Neural progenitor cell (in vitro differentiated cells): ENCODE measurements at places on chromosomes 1 and 21.

DNA sequence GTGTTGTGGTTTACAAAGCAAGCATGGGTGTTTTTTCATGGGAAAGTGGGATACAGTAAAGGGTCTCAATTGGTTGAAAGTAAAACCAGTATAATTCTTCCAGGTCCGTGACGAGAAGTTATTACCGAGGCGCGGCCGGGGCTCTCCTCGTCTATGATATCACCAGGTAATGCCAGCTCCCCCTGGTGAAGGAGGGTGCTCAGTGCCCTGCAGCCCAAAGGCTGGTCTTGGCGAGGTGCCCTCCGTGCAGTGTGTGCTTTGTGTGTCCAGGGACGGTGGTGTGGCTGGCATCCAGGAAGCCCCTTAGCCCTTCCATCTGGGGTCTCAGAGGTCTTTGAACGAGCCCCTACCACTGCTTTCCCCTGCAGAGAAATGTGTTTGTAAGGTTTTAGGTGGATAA lies 24.8 kb downstream of the RAB4A start:
- DNase-seq, result no peak

GRCh38 chr1:94321662-94322061 lies 84.3 kb upstream of the ARHGAP29 start:
- no peak for DNase-seq

DNA sequence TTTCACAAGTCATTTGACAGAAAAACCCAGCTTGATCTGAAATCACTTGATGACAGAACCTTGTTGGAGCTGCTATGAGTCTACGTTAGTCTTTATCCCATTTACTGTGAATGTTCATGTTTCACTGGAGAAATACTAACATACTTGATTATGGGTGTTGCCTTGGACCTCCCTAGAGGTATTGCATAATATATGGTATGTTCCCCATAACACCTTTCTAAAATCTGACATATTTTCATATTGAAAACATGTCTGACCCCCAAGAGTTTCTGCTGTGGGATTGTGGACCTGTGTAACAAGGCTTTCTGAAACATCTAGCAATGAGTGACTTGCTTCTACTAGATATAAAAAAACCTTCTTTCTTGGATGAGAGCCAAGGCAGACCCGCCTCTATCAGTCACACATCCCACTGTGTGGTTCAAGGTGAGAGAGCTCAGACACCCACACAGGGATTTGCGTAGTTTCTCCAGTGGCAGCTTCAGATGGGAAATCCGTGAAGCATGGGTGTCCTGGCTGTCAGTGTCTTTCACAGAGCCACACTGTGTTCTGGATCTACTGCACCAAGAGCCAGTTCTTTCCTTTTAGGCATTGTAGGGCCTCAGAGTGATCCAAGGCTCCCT lies 4.6 kb downstream of the NENF start:
- DNase-seq, result no peak

GRCh38 chr1:95927061-95927460 lies 693.1 kb downstream of the RWDD3 start:
- DNase-seq, result no peak

GRCh38 chr1:64502083-64502482 lies 32.2 kb downstream of the CACHD1 start:
- DNase-seq, result no peak

DNA sequence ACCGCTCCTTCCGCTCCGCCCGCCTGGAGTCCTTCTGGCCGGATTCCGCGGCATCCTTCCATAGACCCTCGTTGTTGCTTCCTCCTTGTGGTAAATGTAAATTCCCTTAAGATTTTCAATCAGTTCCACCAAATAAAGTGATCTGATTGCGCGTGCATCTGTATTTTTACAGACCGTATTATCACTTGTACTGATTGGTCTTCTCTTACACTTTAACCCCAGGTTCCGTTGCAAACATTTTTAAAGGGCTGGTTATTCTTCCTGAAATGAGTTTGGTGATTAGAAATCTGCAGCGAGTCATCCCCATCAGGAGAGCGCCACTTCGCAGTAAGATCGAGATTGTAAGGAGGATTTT lies 483 bp downstream of the YBEY start:
- peak; percentile 21 for DNase-seq

DNA sequence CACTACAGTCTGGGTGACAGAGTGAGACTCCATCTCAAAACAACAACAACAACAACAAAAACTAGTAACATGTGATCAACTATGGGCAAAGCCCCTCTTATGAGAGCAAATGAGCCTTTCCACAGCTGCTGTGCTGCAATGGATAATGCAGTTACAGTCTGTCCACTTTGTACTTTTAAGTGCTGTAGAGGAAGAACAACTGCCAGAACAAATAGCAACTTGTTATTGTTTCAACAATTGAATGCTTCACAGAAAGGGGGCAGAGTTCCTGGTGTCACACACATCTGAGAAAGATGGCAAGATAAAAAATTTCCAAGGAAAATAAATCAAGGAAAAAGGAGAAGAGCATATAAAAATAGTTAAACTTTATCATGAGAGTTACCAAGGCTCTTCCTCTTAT lies 243.6 kb upstream of the DMRTA2 start:
- DNase-seq, result no peak

DNA sequence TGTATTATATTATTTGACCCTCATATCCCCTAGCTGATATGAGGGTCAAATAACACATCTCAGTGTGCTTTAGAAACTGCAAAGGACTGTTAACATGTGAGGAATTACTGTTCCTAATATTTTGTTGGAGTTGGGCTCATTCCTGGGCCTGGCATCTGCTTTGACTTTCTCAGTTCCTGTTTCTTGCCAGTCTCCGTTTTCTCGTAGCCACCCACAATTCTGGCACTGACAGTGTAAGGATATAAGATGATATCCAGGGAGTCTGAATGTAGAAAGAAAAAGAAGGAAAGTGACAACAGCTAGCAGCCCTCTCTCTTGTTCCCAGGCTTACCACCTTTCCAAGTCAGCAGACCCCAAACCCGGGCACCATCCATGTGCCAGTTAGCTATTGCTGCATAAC lies 54.4 kb upstream of the SCMH1 start:
- no peak for DNase-seq

- DNase-seq, result no peak
These were observed 1.7 kb upstream of the ACTRT2 start for GRCh38 chr1:3019516-3020051.

DNA sequence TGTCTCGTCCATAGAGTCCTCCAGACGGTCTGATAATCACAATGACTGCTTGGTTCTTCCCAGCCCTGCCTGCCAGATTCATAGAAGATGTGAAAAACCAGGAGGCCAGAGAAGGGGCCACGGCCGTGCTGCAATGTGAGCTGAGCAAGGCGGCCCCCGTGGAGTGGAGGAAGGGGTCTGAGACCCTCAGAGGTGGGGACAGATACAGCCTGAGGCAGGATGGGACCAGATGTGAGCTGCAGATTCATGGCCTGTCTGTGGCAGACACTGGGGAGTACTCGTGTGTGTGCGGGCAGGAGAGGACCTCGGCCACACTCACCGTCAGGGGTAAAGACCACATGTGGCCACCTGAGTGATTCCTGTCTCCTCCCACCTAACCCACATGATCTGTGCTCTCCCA lies 86.9 kb downstream of the OBSCN start:
- no peak for DNase-seq

DNA sequence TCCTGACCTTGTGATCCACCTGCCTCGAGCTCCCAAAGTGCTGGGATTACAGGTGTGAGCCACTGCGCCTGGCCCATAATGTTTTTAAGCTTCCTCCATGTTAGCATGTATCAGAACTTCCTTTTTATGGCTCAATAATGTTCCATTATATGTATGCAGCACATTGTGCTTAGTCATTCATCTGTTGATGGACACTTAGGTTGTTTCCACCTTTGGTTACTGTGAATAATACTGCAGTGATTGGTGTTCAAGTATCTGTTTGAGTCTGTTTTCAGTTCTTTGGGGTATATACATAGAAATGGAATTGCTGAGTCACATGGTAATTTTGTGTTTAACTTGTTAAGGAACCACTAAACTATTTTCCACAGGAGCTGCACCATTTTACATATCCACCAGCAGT lies 17.7 kb downstream of the CMPK1 start:
- no peak for DNase-seq

DNA sequence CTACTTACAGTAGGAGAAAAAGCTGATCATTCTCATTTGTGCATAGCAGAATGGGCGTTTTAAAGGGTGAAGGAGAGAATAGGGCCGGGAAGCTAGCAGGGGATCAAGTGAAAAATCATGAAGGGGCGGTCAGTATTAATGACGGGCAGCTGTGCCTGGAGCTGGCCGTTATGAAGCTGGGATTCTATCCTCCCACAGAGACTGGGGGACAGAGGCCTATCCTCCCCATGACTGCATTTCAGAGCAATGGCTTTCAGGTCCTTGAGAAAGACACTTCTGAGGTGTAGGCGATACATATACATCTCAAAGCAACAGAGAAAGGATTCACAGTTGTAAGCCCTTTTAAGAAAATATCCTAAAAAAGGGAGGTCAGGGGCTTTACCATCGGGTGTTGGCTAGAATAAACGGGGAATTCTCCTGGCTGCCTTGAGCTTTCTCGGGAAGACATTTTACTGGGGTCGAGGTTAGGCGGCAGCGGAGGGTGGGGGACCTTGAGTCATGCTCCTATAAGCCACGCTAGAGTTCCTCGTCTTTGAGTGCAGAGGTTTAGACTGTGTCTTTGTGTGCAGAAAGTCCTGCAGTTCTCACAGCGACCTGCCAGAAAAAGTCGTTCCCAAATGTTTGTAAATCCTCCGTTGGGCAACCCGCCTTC lies 559 bp upstream of the MTARC2 start:
- no peak for DNase-seq

GRCh38 chr21:41831866-41832595 lies 47.1 kb downstream of the PRDM15 start:
- no peak for DNase-seq

DNA sequence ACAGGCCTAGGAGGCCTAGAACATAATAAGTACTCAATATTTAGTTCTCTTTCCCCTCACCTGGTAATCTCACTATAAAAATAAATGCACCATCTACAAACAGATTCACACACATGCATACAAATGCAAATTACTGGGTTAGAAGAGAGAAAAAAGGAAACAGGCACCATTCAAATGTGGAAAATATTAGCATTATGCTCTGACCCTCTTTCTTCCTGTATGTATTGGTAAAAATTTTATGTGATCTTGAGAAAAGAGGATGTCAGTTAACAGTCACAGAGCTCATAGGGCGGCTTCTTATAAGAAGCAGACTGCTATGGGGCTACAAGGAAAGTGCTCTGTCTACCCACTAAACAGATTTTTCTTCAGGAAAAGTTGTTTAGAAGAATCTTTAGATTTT lies 565.4 kb downstream of the LMO4 start:
- DNase-seq, result no peak

DNA sequence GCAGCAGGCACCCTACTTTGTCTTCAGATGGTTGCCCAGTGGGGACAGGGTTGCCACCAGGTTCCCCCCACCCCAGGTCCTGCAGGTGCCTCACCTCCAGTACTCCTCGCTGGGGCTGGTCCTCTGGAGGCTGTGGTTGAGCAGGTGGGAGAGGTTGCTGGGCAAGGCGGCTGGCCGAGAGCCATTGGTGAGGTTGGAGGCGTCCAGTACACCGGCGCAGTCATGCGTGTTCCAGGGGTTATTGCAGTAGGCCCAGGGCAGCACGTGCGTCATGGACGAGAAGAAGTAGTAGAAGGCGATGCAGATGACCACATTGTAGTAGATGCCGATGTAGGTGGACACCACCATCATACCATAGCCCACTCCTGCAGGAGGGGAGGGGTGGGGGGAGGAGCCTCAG lies 16.9 kb downstream of the CCDC24 start:
- no peak for DNase-seq

DNA sequence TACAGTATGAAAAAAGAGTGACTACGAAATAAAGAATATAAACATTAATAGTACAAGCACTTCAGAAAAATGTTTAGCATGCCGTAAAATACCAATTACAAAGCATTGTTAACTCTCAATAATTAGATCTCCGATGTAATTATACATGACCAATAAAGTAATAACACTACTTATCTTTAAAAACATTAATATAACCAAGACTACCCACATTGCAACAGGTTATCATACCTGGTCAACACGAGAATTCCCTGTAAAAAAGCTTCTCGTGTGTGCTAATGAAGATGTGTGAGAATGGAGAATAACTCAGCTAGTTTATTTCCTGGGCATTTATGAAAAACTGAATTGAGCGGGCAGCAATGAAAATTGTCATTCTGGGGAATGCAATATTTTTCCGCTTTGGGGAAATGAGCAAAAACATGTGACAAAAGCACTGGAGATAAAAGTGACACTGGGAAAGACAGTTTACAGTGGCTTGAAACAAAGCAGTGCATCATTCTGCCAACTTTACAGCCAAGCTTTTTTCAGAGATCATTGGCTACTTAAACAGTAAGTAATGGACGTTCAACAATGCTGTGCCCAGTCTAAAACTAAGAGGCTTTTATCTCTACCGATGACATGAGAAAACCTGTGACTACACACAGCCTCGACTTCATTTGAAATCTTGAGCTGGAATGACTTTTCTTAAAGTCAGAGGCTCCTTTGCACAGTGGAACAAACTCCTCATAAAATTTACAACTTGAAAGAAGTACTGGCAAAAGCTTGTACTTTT lies 34.7 kb downstream of the ITPKB start:
- DNase-seq, result no peak

DNA sequence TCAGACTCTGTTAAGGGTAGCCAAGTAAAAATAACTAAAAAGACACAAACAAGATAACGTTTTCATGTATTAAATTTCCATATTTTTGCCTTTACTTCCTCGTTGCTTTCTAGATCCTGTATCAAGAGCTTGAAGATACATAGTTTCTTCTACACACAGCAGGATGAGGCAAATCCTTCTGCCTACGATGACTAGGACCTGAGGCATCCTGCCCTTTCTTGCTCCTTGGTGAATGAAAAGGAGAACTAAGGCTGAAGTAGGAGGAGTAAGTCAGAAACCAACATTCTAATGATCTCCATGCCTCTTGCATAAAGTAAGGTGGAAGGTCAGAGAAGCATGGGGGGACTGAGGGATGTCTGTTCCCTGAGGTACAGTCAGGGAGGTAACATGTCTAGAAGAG lies 102.6 kb downstream of the GPATCH2 start:
- DNase-seq, result no peak

DNA sequence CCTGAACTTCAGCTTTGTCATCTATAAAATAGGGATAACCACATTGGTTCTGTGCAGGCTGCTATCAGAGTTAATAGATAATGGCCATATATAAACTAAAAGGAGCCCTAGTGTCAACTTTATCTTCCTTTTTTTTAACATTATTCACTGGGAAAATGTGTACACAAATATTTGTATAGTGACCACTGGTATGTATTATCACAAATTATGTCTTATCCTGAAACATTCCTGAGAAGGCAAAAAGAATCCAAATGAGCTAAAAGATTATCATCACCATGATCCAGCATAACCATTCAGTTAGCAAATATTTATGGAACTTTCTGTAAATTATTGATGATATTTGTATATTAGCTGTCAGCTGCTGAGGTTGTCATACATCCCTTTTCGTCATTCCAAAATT lies 16.6 kb downstream of the ANGPTL3 start:
- no peak for DNase-seq

GRCh38 chr1:1335283-1335682 lies 4.2 kb downstream of the TAS1R3 start:
- no peak for DNase-seq

GRCh38 chr1:234647245-234647644 lies 37.3 kb upstream of the IRF2BP2 start:
- no peak for DNase-seq

GRCh38 chr21:46032100-46032499 lies 50.5 kb downstream of the COL6A1 start:
- DNase-seq, result no peak

GRCh38 chr1:200384818-200385390 lies 24.9 kb downstream of the ZNF281 start:
- no peak for DNase-seq

- DNase-seq, result no peak
These were observed 406.6 kb upstream of the TMPRSS15 start for GRCh38 chr21:18810136-18810535.

- no peak for DNase-seq
These were observed 122.1 kb upstream of the KAZN start for GRCh38 chr1:14476170-14476955.
